ENCODE measurements at places on chromosomes 12 and 14.

- DNase-seq, result no peak
Observed at GRCh38 chr12:121903202-121903601, 14.6 kb downstream of the PSMD9 start.

- DNase-seq, result no peak
Observed at GRCh38 chr14:82230748-82231147, 697.1 kb upstream of the SEL1L start.

GRCh38 chr14:23399591-23399990 is 8.5 kb downstream of the MYH6 start:
- DNase-seq, result no peak

DNA sequence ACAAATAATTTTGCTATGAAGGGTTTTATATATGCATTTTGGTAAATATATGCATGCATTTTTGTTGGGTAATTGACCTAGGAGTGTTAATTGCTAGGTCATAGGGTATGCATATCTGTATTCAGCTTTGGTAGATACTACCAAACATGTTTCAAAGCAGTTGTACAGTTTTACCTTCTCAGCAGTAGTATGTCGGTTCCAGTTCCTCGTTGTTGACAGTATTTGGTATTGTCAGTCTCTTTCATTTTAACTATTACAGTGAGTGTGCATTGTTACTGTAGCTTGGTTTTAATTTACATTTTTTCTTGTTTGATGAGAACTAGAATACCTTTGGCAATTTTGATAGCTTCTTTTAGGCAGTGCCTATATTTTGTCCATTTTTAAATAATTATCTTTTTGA is 98.9 kb downstream of the ARID2 start:
- no peak for DNase-seq

- DNase-seq, result no peak
Observed at GRCh38 chr12:130117233-130117632, 45.0 kb upstream of the FZD10 start.

All from fibroblast of mammary gland (primary cell).